Caudate nucleus (tissue), 63 donors: ENCODE measurements at places on chromosomes 6 and 20.

DNA sequence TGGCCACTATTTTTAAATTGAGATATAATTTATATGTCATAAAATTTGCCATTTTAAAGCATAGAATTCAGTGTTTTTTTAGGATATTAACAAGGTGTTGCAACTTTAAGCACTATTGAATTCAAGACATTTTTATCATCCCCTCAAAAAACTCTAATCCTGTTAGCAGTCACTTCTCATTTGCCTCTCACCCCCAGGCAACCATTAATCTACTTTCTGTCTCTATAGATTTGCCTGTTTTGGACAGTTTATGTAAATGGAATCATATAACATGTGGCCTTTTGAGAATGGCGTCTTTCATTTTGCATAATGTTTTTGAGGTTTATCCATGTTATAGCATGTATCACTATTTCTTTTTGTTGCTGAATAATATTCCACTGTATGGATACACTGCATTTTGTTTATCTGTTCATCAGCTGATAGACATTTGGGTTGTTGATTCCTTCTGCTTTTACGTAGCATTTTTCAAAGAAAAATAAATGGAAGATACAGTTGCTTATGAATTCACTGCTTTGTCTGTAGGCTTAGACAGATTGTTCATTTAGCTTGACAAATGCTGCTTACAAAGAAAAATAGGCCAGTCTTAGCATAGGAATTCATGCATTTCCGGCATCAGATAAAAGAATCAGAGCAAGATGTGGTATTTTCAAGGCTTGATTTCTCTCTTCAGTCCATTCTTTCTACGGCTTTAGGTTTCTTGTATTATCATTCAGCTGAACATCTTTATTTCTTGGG lies 52.9 kb downstream of the STK4 start:
- DNase-seq, result no peak

GRCh38 chr6:14676977-14677781 lies 559.6 kb downstream of the CD83 start:
- DNase-seq, result no peak

- DNase-seq, result peak; percentile 77
Observed at GRCh38 chr6:157823001-157823527, at the start of gene SNX9. TSS of gene SNX9 (plus strand) at chr6:157823246. CDS start at chr6:157823435, 189 bp downstream.

GRCh38 chr6:18240230-18240629 lies 24.1 kb downstream of the DEK start:
- DNase-seq, result no peak
